NCI-H1048 (cell line): ENCODE measurements at places on chromosomes 16 and 17.

- DNase-seq: no peak
These were observed 31.5 kb upstream of the B4GALNT2 start for GRCh38 chr17:49101054-49101534.

- DNase-seq: no peak
These were observed 11.1 kb upstream of the SLC5A11 start for GRCh38 chr16:24834459-24835335.

- DNase-seq: no peak
These were observed 579.5 kb downstream of the RBFOX1 start for GRCh38 chr16:7912132-7912531.

GRCh38 chr16:30659507-30660423 lies 1.5 kb downstream of the FBRS start:
- no peak for DNase-seq

- DNase-seq: no peak
These were observed 14.4 kb downstream of the SYCE1L start for GRCh38 chr16:77213542-77214106.

DNA sequence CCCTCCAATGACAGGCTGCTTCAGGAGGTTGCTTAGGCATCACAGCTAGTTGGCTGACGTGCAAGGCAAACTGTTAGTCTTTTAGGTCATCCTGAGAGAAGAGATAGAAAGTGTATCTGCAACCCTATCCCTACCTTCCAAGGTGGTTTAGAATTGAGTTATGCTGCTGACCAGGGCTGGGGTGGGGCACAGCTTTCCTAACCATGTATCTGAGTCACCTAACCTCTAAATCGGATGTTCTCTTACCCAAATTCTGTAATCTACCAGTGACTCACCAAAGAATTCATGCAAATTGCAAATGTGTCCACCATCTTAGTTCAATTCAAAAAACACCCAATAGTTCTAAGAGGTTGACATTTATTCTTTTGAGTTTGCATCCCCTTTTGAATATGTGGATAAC lies 107.2 kb upstream of the DYNLRB2 start:
- DNase-seq: no peak

DNA sequence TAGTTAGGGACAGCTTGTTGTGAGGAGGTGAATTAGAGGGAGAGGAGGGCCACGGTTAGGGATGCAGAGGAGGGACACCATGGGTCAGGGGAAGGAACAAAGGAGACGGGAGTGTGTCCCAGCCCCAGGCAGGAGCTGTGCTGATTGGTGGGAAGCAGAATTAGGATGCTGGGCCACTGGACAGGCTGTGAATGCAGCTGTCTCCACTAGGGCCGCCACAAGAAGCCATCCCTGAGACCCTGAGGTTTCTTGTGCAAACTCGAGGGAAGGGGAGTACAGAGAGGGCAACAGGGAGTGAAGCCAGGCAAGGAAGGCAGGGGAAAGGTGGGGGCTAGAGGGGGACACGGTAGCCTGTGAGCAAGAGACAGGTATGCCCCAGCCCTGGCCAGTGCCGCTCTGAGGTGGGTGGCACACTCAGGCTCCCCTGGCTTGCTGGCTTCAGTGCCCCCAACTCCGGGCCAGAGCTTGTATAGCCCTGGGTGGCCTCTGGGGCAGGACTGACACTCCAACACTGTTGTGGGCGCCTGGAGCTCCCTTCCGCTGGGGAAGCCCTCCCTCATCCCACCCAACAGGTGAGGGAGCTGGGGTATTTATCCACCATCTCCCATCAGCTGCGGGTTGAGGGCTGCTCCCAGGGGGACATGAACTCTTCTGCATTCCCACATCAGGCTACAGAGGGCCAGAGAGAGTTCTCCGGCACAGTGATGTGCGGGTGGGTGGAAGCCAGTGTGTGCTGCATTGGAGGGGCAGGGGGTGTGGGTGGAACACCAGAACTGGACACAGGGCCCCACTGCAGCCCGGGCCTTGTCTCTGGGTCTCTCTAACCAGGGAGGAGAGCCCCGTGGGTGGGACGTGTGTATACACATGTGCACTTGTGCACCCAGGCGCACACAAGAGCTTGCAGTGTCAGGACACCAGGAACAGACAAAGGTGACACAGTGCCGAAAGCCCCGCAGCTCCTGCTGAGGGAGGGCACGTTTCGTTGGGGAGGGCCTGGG lies 8.3 kb upstream of the SPPL2C start:
- no peak for DNase-seq

DNA sequence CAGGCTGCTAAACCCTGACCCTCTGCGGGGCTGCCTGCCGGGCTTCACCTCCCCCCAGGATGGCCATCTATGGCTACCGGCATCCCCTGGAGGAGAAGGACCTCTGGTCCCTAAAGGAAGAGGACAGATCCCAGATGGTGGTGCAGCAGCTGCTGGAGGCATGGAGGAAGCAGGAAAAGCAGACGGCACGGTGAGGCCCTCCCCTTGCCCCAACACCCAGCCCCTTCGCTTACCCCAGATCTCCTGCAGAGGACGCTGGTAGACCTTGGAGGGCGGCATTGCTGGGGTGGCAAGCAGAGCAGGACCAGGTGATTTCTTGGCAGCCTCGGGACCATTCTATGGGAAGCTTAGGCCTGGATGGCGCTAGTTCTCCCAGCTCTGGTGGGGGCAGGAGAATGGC lies 24.5 kb downstream of the ABCC3 start:
- DNase-seq: no peak
